Glutamatergic neuron (in vitro differentiated cells): ENCODE measurements at places on chromosomes 2 and 18. TPM values are rescaled to one million over a fixed set of nuclear protein-coding genes. Genes with fewer than 3 reads are reported as not detected.
A peak's percentile ranks its signal among the peaks of the same experiment; 100 is the strongest.

Gene MSGN1
- not detected for total RNA-seq

Gene GPR35
- total RNA-seq = 1.5 TPM

- peak overlapping the region; percentile 98 for H3K4me3 ChIP-seq
- peaks cover 2% of the 10 kb centered on the region for H3K27me3 ChIP-seq
- peaks cover 10% of the 10 kb centered on the region for H3K4me1 ChIP-seq
- no peaks in the 10 kb centered on the region for H3K36me3 ChIP-seq
- DNase-seq = no peak
Measured at GRCh38 chr2:199955007-199955338, 318 bp downstream of the TYW5 start.

DNA sequence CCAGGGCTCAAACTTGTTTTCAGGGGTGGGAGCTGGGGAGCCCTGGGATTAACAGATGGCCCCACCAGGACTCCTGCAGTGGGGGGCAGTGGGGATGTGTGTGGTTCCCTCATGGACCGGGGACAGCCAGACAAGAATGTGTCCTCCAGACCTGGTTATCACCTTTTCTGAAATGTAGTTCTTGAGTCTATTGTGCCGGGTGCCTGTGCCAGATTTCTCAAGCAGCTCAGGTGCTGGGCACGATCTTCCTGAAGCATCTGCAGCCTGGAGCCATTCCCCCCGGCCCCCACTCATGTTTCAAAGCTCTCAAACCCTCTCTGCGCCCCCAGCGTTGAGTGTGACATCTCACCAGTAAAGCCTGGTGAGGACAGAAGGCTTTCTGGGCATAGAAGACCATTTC, 48.4 kb upstream of the HAAO start:
- no peak for DNase-seq
- peaks cover 2% of the 10 kb centered on the region for H3K4me1 ChIP-seq
- no peaks in the 10 kb centered on the region for H3K36me3 ChIP-seq

DNA sequence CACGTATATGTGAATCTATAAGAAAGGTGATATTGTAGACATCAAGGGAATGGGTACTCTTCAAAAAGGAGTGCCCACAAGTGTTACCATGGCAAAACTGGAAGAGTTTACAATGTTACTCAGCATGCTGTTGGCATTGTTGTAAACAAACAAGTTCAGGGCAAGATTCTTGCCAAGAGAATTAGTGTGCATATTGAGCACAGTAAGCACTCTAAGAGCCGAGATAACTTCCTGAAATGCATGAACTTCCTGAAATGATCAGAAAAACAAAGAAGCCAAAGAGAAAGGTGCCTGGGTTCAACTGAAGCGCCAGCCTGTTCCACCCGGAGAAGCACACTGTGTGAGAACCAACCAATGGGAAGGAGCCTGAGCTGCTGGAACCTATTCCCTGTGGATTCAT, 101.0 kb downstream of the HS6ST1 start:
- no peak for DNase-seq
- no peak overlapping the region for H3K4me3 ChIP-seq
- H3K27ac ChIP-seq = no peak overlapping the region
- H3K4me1 ChIP-seq = no peaks in the 10 kb centered on the region
